ENCODE measurements at places on chromosomes 5 and 9.

DNA sequence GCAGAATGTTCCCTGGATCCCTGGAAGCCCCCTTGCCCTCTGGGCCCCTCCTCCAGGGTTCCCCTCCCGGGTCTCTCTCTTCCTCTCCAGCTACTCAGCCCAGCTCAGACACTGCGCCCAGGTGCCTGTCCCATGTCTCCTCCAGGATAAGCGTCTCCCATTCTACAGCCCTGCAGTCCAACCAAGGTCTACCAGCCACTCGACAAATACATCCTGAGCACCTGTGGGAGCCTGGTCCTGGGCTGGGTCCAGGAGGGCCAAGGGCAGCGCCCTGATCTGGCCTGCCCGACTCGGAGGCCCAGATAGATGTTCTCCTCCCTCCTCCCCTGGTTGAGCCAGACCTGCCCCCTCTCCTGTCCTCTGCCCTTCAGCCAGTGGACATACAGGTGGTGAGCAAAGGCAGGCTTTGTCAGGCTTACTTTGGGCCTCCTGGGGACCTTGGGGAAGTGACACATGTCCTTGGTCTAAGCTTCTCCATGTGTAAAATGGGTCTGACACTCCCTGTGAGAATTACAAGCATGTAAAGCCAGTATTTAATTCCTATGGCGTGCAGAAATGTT, 1.4 kb downstream of the FLT4 start:
- no peak for DNase-seq

DNA sequence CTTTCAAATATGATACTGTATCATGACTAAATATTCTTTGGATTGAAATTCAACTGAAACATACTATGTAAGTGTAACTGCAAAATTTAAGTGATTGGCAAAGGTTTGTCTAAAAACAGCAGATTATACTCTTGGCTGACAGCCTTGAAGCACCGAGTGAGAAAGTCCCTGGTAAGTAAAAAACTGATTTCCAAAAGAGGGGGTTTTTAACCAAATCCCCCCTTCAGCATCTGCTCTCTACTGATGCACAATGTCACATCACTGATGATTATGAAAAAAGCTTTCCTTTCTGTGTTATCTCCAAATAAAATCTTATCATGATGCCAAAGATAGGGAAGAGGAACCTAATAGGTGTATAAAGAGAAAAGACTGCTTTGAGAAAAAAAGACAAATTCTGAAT, 141.0 kb downstream of the MEF2C start:
- DNase-seq, result no peak

- DNase-seq, result no peak
These were observed 111.8 kb downstream of the HMHB1 start for GRCh38 chr5:143923634-143924266.

DNA sequence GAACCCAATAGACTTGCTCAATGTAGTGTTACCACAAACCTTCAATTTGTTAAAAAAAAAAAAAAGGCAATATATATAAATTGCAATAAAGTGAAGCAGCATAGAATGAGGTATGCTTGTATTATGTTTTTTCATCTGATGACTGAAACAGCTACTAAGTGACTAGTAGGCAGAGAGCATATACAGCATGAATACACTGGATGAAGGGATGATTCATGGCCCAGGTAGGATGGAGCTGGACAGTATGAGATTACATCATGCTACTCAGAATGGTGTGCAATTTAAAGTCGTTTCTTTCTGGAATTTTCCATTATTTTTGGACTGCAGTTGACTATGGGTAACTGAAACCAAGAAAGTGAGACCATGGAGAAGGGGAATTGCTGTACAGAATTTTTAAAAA, 161.2 kb downstream of the GNA14 start:
- no peak for DNase-seq

DNA sequence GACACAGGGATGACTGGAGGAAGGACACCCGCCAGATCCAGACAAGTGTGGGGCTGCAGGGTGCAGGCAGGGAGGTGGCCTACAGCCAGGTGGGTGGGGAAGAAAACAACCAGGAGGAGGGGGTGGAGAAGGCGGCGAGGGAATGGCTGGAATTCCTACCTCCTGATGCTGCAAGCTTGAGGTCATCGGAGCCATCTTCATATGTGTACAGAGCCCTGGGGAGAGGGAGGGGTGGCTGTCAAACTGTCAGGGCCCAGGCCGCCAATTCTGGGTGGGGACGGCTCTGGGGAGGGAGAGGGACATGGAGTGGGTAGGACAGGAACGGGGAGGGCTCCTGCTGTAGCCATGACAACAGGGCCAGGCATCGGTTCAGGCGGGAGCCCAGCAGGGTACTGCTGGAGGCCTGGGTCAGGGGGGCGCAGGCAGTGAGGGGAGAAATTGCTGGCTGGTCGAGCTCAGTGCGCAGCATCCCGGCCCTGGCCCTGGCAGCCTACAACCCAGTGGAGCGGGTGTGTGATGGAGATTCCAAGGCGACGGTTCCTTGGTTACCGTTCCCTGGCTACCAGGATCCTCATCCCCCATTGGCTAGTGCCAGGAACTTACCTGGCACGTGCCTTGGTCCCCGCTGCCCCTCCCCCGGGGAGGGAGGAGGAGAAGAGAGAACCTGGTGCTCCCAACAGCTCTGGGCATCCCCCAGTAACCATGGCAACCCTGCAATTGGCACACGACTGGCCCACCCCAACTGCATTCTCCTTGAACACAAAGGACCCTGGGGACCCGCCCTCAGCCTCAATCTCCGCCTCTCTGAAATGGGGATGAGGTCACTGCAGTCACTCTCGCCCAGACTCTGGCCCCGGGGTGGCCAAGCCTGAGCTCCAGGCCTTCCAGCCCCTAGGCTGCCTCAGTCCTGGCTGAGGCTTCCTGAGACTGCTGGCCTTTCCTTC, 4.5 kb downstream of the DBN1 start:
- DNase-seq, result no peak

DNA sequence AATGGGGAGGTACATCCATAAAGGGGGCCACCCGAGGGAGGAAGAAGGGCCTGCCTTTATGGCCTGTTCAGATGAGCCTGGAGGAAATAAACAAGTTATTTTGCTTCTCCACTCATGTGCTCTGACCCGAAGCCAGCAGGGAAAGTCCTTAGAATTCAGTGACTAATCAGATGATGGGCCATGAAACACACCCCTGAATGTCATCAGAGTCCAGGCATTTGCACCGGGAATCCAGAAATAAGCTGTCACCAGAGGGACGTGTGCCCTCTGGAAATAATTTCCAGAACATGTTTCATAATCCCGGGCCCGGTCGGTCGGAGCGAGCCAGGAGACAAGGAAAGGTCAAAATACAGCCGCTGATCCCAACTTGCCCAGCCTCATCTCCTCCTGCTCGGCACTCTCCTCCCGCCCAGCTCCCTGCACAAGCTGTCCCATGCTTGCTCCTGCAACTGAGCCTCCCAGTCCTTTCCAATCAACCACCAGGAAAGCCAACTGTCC, 73.6 kb upstream of the ZNF622 start:
- no peak for DNase-seq

GRCh38 chr5:165143741-165144140, 1638.3 kb downstream of the MAT2B start:
- DNase-seq, result no peak

DNA sequence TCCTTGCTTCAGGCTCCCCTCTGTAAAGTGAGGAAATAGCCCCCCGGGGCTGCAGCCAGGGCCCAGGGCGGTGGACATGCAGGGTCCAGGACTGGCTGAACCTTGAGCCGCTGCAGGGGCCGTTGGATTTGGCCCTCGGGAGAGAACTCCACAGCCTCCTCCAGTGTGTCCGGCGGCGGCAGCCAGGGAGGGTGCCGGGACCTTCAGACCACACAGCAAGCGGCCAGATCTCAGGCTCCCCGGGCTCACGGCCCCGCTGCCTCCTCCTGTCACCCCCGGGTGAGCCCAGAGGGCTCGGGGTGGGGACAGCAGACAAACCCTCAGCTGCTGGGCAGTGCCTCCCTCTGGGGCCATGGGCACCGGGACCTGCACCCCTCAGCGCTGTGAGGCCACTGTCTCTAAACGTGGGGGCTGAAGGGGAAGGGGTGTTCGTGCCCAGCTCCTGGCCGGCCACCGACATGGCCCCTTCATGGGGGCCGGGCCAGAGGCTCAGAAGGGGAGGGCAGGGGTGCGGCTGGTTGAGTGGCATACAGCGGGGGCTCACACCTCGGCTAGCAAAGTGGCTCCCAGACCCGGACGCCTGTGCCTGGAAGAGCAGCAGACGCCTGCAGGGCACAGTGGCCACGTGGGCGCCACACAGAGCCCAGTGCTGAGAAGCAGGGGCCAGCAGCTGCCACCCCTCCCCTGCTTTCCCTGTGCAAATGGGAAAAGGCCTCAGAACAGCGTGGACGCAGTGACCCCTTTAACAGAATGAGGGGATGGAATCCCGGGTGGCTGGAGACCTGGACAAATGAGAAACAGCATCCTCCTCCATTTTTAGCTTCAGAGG, 19.7 kb downstream of the SLC9A3 start:
- no peak for DNase-seq

DNA sequence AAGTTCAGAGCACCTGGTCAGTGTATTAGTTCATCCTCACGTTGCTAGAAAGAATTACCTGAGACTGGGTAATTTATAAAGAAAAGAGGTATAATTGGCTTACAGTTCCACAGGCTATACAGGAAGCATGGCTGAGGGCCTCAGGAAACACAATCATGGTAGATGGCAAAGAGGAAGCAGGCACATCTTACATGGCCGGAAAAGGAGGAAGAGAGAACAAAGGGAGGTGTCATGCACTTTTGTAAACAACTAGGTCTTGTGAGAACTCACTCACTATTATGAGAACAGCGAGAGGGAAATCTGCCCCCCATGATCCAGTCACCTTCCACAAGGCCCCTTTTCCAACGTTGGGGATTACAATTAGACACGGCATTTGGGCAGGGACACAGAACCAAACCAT, 28.8 kb upstream of the CAVIN4 start:
- no peak for DNase-seq

DNA sequence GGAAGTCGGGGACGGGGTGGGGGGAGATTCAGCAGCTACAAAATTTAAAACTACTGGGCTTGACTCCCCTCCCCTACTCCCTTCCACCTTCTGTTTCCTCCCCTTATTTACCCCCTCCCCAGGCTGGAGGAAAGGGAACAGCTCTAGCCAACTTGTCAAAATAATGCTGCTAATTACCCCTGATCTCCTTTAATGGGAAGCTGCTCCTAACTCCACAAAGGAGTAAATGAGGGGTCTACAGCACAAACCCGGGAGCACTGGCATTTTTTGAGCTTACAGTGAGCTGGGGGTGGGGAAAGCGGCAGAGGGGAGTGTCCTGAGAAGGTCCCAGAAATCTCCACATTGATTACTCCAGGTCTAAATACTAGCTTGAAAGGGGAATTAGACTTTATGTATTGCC, 3.1 kb downstream of the PTCH1 start:
- DNase-seq, result no peak

- no peak for DNase-seq
These were observed 861 bp downstream of the MTX3 start for GRCh38 chr5:79990205-79990597.

GRCh38 chr5:172806897-172807672, 27.0 kb upstream of the ERGIC1 start:
- peak; percentile 56 for DNase-seq
